Stomach (tissue), 19 donors: ENCODE measurements at places on chromosomes 6 and 20. TPM values are rescaled to one million over a fixed set of nuclear protein-coding genes. Genes with fewer than 3 reads are reported as not detected.

DEFB126 gene
- not detected for total RNA-seq

DNA sequence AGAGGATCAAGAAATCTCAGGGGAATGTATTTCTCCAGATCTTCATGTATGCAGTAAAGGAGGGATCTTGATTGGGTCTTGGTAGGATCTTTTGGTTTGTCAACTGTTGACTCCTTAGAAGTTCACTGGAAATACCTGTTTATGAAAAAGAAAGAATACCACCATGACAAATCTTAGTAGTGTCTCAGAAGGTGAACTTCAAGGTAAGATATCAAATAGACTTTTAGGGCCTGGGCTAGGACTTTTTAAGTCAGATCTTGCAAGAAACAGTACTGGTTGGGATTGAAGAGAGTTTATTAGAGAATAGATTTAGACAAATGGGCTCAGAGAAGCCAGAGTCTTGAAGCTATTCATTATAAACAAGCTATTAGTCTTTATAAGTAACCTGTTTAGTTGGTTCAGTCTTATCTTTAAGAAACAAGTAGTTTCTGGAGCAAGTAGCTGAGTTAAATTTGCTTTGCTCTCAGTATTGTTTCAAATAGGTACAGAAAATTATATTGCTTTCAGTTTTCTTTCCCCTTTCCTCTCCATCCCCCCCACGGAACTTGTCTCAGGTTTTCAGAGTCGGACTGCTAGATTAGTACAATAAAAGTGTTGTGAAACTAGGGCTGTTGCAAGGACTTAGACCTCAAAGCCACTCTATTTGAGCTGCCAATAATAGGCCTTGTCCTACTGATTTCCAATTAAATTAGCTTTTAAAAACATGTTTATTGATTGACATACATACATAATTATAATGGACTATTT is 529.1 kb upstream of the CITED2 start:
- H3K27me3 ChIP-seq, result no peaks in the 10 kb centered on the region
- no peaks in the 10 kb centered on the region for H3K4me1 ChIP-seq
- H3K4me3 ChIP-seq, result no peak overlapping the region

DNA sequence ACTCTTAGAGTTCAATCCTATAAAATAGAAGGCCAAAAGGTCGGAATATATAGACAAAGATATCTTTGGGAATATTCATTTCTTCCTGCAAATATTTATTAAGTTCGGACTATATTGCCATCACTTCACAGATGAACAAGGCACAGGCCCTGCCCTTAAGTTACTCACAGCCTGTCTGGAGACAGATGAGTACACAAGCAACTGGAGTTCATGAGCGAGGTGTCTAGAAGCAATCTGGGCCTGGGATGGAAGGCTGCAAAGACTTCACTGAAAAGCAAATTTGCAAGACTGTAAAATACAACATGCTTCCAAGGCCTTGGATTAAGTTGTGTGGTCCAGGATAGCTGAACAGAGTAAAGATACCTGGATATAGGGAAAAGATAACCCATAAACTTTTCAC is 56.7 kb upstream of the CEP85L start:
- no peak for DNase-seq
- peak overlapping the region; percentile 64 for H3K27ac ChIP-seq
- no peaks in the 10 kb centered on the region for H3K36me3 ChIP-seq
- H3K4me3 ChIP-seq, result no peak overlapping the region

SCGN gene
- total RNA-seq, result 0.89 TPM

TSPO2 gene
- not detected for total RNA-seq

MYLIP gene
- total RNA-seq, result 43.1 TPM

- no peaks in the 10 kb centered on the region for H3K27me3 ChIP-seq
- H3K36me3 ChIP-seq, result no peaks in the 10 kb centered on the region
- H3K4me1 ChIP-seq, result no peaks in the 10 kb centered on the region
- H3K4me3 ChIP-seq, result no peak overlapping the region
- DNase-seq, result no peak
These were observed 163.3 kb upstream of the BMP2 start for GRCh38 chr20:6604179-6604578.

GRCh38 chr6:140623498-140623897 is 1249.0 kb upstream of the CITED2 start:
- no peaks in the 10 kb centered on the region for H3K4me1 ChIP-seq
- H3K4me3 ChIP-seq, result no peak overlapping the region
- no peak for DNase-seq
- H3K27ac ChIP-seq, result no peak overlapping the region
- H3K36me3 ChIP-seq, result no peaks in the 10 kb centered on the region

ZNF391 gene
- under 0.01 TPM for total RNA-seq

BTN1A1 gene
- not detected for total RNA-seq

- no peak for DNase-seq
- H3K27ac ChIP-seq, result no peak overlapping the region
- no peaks in the 10 kb centered on the region for H3K36me3 ChIP-seq
- H3K4me3 ChIP-seq, result no peak overlapping the region
These were observed 216.4 kb downstream of the C6orf118 start for GRCh38 chr6:165092881-165093595.

- no peak for DNase-seq
- no peaks in the 10 kb centered on the region for H3K27me3 ChIP-seq
- H3K4me3 ChIP-seq, result no peak overlapping the region
- no peak overlapping the region for H3K27ac ChIP-seq
- H3K36me3 ChIP-seq, result no peaks in the 10 kb centered on the region
These were observed 483.2 kb downstream of the MMUT start for GRCh38 chr6:48979806-48980205.

TPD52L1 gene
- 23.3 TPM for total RNA-seq

MOCS1 gene
- 4.0 TPM for total RNA-seq

DNA sequence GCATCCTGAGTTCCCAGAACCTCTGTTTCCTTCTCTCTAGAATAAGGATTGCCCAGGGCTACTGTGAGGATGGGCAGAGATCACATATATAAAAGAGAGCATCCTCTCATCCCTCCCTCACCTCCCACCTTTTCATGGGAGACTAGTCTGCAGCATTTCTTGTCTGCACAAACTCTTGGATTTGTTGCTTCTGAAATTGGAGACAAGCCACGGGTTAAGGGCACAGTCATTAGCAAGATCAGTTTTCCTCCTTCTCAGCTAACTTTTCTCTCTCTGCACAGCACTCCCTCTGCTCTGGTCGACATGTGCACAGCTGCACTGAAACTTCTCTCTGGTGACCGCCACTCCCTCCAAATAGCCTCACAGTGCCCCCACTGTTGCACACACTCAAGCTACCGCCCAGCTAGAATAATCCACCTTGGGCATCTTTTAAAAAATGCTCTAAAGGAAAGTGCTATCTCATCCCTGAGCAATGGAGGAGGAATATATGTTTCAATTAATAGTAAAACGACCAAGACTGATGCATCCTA is 50.9 kb upstream of the DUSP22 start:
- H3K4me1 ChIP-seq, result no peaks in the 10 kb centered on the region
- DNase-seq, result no peak
- no peaks in the 10 kb centered on the region for H3K27me3 ChIP-seq
- no peak overlapping the region for H3K4me3 ChIP-seq
- H3K27ac ChIP-seq, result no peak overlapping the region

SLC22A3 gene
- total RNA-seq, result 11.4 TPM

THBS2 gene
- total RNA-seq, result 7.7 TPM

DNA sequence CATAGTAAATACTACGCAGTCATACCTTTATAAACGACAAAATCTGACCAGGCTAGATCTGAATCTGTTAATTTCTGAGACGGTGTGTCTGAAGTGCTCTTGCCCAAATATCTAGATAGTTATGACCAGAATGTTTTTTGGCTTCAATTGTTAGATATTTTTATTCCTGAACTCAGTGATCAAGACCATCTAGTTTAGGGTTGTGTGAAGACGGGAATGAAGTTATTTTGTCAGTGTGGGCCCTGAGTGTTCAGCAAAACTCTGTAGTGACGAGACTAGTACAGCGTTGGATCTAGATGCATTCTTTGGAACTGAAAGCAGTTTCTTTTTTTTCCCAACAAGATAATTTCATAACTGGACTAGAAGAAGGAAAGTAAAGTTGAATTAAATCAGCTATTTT is 3.1 kb downstream of the STXBP5 start:
- H3K4me1 ChIP-seq, result peaks cover 57% of the 10 kb centered on the region
- H3K4me3 ChIP-seq, result peak overlapping the region; percentile 14
- DNase-seq, result no peak

DNA sequence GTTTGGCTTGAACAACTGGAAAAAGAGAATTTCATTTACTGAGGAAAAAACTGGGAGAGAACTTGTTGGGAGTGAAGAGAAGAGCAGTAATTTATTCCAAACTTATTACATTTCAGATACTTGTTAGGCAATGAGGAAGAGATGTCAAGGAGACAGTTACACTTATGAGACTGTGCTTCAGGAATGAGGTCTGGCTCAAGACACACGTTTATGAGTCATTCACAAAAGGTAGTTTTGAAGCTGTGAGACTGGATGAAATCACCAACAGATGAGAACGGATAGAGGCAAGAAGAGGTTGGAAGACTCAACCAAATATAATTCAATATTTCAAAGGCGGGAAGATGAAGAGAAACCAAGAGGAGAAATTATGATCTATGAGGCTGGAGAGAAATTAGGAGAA is 70.6 kb upstream of the DEFB112 start:
- no peak overlapping the region for H3K27ac ChIP-seq
- no peaks in the 10 kb centered on the region for H3K27me3 ChIP-seq
- H3K4me1 ChIP-seq, result no peaks in the 10 kb centered on the region
- no peak overlapping the region for H3K4me3 ChIP-seq
- no peak for DNase-seq
- no peaks in the 10 kb centered on the region for H3K36me3 ChIP-seq

HLA-DRB5 gene
- total RNA-seq, result 0.43 TPM

MAFB gene
- 4.5 TPM for total RNA-seq

RAMACL gene
- total RNA-seq, result 5.5 TPM

- no peak overlapping the region for H3K4me3 ChIP-seq
- H3K4me1 ChIP-seq, result peaks cover 8% of the 10 kb centered on the region
- no peak overlapping the region for H3K27ac ChIP-seq
- DNase-seq, result no peak
These were observed 41.6 kb downstream of the IBTK start for GRCh38 chr6:82205930-82206392.

BPIFA2 gene
- total RNA-seq, result not detected

OLIG3 gene
- total RNA-seq, result not detected

GRCh38 chr20:50765674-50766073 is 29.2 kb upstream of the BCAS4 start:
- no peak overlapping the region for H3K27ac ChIP-seq
- no peak overlapping the region for H3K4me3 ChIP-seq
- no peak for DNase-seq
- peaks cover 37% of the 10 kb centered on the region for H3K4me1 ChIP-seq

SPATA25 gene
- total RNA-seq, result 15.5 TPM

- H3K36me3 ChIP-seq, result no peaks in the 10 kb centered on the region
- H3K27ac ChIP-seq, result peak overlapping the region; percentile 48
- peaks cover 5% of the 10 kb centered on the region for H3K4me1 ChIP-seq
These were observed 152.7 kb downstream of the CD83 start for GRCh38 chr6:14270142-14270893.
